T-cell (primary cell): ENCODE measurements at places on chromosomes 12 and 14.
A peak's percentile ranks its signal among the peaks of the same experiment; 100 is the strongest.

- peak; percentile 57 for DNase-seq
Measured at GRCh38 chr14:77181603-77182437, at the start of gene TMEM63C. Gene TMEM63C, plus strand, starts transcription at chr14:77181798. Its CDS starts 37,016 bp downstream, at chr14:77218814.

DNA sequence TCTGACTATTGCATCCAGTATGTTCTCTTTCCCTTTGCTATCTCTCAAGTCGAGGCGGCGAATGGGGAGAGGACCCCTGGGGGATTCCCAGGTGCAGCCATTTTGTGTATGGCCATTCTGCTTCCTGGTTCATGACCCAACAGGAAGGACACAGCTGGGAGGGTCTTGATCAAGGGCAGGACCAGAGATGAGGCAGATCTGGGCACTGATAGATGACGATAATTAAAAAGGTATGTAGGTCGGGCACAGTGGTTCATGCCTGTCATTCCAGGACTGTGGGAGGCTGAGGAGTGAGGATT is 73.9 kb downstream of the EID3 start:
- DNase-seq: no peak

GRCh38 chr14:61923348-61923747 is 161.1 kb downstream of the SNAPC1 start:
- no peak for DNase-seq

GRCh38 chr14:95256002-95256775 is 63.5 kb downstream of the CLMN start:
- DNase-seq: no peak

DNA sequence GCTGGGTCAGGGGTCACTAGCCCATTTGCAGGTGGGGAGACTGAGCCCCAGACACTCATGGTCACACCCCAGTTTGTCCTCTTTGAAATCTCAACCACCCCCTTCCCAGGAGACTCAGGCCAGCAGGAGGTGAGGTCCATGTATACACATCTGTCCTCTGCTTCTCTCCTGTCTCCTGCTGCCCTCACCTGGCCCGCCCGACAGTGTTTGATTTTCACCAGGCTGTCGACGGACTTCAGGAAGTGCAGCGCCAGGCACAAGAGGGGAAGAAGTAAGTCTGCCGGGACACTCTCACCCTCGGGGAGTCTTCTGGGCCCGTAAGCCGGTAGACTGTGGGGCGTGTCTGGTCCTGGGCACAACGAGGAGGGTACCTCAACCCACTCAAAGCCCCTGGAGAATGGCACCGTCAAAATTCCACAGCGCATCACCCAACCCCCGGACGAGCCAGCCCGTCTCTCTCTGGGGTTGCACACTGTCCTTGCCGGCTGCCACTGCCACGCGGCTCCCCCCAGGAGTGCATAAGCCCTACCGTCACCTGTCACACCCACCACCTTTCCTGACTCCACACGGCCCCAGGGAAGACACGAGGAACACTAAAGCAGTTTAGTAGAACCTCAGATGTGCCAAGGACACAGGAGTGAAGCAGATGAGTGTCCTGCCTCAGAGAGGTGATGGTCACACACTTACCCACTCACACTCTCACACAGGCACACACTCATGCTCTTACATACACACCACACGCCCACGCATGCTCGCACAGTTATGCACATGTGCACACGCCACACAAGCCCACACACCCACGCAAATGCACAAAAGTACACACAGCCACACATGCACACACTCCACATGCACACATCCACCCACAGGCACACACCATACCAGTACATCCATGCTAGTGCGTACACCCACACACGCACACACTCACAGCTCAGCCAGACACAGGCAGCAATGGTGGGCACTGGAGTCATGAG is 13.1 kb upstream of the SIVA1 start:
- no peak for DNase-seq

DNA sequence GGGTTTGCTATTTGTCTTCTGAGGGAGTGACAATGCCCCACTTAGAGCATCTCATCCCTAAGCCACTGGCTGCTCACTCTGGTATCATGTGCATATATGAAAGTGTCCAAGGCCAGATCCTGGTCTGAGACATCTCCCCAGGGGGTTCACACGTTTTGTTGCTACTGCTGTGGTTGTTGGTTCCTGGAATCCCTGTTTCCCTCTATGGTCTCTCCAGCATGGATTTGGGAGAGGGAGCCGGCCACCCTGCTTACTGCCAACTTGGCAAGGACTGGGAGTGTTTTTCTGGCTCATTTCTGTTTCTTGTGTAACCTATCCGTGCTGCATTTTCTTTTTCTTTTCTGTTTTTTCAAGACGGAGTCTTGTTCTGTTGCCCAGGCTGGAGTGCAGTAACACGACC is 101.3 kb upstream of the MAX start:
- DNase-seq: no peak

- DNase-seq: no peak
Measured at GRCh38 chr12:22256041-22256441, 78.5 kb downstream of the ST8SIA1 start.

- no peak for DNase-seq
Measured at GRCh38 chr12:126856958-126857357, 1410.0 kb upstream of the TMEM132C start.

DNA sequence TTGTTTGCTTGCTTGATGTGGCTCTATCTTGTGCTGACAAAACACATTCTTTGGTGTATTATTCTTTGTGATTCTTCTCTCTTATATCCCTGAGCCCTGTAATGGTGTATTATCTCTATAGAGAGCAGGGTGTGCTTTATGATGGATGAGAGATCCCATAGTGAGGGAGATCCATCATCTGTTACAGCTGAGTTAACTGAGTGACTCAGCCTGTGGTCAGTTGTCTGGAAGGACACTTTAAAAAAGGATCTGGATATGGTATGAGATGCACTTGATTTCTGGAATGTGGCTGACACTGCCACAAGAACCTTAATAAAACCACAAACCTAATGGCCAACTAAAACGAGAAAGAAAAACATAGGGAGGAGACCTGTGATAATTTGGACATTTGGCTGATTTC is 461.4 kb upstream of the SYT1 start:
- no peak for DNase-seq
